ENCODE measurements at places on chromosomes 6 and 20.
A peak's percentile ranks its signal among the peaks of the same experiment; 100 is the strongest.

GRCh38 chr6:112595841-112596240, 248.7 kb downstream of the RFPL4B start:
- DNase-seq, result no peak

DNA sequence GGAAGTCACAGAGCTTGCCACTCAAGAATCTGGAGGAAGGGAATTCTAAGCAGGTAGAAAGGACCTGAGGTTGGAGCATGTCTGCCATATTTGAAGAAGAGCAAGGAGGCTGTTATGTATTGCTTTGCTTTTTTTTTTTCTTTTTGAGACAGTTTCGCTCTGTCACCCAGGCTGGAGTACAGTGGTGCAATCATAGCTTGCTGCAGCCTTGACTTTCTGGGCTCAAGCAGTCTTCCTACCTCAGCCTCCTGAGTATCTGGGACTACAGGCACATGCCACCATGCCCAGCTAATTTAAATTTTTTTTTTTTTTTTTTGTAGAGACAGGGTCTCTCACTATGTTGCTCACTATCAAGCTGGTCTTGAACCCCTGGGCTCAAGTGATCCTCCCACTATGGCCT, 40.8 kb downstream of the ORC3 start:
- DNase-seq, result no peak

- no peak for DNase-seq
These were observed 86.4 kb downstream of the ADGRG6 start for GRCh38 chr6:142387997-142388815.

DNA sequence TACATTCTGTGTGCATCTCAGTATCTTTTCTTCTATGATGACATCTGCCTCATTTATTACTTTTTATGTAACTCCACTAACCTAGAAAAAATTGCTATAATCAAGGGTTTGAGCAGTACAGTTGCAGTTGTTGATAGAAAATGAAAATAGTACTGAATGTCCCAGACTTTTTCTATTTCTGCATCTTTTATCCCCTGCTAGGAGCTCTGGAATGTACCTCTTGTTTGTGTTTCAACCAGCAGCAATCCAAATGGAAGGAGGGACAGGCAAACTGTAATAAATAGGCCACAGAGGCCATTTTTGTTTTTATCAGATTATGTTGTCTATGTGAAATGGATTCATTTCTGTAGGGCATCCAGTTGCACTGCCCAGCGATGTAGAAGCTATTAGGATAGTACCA, 536.9 kb downstream of the KIF16B start:
- DNase-seq, result no peak

DNA sequence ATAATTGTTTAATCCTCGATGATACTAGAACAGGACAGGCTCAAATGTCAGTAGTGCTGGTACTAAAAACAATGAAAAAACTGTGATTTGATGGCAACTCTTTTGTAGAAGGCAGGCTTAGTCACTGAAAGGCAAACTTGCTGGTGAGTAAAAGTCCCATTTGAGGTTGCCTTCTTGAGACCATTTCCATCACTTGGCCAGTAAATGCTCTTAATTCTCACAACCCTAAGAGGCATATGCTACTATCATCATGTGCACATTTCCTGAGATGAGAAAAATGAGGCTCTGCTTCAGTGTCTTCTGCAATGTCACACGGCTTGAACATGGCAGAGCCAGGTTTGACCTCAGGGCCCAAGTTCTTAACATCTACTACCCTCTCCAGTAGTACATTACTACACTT, 9.9 kb downstream of the AKIRIN2 start:
- DNase-seq, result no peak

DNA sequence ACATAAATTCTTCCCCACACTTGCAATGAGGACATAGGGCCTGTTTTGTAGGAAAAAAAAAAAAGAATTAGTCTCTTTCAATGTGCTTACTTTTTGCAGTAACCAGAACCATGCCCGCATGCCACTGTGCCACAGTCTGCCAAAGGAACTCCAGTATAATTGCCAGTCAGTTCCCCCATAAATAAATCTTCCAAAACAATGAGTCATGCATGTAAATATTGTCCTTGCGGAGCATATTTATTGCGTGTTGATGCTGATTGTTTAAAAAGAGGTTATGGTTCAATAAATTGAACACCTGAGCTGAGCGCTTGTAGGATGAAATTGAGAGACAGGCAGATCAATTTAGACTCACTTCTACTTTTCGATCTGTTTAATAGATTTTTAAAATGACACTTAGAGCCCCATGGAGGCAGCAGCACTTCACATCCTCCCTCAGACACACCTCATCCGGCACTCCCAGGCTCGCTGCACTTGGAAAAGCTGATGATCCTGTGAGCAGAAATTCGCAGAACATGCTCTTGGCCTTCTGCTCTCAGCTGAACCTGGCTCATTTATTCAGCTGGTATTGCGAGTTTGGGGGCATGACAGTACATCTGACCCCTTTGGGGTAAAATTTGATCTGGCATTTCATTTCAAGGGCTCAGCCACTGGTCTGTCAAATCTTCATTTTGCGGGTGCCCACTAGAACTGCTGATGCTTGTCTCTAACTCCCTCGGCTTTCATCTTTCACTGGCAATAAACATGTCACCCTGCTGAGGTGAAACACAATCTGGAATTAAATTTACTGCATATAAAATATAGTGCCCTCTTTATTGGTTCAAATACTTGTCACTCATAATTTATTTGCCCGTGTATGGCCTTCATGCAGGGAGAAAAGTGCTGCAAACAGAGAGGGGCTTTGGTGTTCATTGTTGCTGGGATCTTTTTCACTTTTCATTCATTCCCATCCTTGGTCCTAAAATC, 371.1 kb upstream of the POU3F2 start:
- DNase-seq, result no peak

- DNase-seq, result no peak
These were observed 35.3 kb upstream of the BCAS1 start for GRCh38 chr20:54105653-54106052.

GRCh38 chr6:167452338-167453081, 127.6 kb downstream of the TTLL2 start:
- no peak for DNase-seq

GRCh38 chr6:4939241-4939640, 64.6 kb downstream of the RPP40 start:
- DNase-seq, result no peak

DNA sequence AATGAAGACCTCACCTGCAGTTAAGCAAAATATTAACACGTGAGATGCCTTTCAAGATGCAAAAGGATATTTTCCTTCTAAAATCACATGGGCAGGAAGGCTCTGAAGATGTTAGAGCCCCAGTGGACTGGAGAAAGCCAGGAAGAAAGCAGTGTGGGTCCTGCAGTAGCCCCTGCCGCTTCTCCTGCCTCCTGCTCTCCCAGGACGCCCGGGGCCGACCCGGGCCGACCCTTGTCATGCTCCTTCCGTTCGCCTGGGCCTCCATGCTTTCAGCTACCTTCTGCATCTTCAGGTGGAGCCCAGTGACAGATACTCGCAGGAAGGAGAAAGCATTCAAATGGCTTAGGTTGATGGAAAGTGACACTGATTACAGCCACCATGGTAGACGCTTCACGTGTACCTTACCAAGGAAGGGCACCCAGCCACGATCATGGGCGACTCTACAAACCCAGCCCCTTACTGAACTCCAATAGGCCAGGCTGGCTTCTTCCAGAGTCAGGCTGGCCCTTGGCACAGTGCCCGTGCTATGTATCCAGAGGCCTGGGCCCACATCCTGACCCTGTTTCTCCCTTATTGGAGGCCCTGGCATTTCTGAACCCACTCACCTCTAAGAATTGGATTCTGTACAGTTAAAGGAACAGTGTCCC, 69.0 kb downstream of the TCP11 start:
- no peak for DNase-seq

DNA sequence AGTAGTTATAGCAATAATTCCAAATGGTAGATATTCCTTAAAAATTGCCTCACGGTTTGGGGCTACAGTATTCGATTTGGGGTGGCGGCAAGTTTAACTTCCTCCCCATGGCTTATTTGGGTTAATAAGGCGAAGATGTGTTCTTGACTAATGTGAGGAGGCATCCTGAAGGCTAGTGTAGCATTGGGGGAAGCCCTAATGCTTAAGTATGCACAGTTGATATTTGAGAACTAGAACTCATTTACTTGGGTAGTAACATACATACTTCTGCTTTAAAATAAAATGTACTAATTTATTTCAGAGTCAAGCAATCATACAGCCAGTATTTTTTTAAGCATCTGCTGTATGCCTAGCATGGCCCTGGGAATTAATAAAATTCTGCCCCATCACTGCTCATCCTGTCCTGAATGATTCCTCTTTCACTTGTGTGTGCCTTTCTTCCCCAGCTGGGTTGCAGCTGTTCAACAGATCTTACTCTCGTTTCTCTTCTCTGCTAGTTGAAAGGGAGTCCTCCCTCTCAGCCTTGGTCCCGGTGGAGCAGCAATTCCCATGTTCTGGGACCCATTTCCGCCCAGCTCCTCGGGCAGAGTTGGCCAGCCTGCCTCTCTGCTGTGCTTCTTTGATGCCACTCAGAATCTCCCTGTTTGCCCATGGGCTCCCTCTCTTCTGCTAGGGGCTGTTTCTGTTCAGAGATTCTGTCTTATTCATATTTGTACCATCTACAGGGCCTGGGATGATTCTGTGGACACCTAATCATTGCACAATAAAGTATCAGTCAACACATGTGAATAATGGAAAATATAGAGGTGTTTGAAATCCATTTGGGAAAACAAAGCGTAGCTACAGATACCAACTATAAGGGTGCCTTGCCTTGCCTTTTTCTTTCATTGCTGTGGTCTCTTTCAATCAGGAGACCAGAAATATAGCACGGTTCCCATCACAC, 104.8 kb downstream of the ARID1B start:
- no peak for DNase-seq

GRCh38 chr20:59787538-59787890, 145.9 kb downstream of the SYCP2 start:
- DNase-seq, result no peak

- no peak for DNase-seq
These were observed 1131.7 kb upstream of the EYS start for GRCh38 chr6:66838764-66839163.

DNA sequence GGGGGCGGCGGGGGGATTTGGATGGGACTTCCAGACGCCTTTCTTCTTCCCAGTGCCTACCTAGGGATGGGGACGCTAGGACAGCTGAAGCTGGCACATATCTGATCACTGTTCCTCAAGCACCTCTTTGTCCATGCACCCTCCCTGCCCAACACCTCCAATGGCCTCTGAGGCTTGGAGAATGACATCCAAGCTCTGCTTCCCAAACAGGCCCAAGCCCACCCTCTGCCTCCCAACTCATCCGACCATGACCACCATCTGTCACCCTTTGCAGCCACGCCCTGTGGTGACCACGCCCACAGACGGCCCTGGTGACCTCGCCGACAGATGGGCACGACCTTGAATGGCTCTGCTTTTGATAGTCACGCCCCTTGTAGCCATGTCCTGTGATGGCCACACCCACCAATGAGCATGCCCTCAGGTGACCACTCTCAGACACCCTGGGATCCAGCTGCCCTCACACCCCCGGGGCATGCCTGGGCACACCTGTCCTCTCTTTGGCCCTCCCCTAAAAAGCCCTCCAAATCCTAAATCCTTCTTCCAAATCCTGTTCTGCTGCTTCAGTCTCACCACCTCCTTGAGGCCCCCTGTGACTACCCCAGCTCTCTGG, 51.0 kb downstream of the SSR1 start:
- DNase-seq, result peak; percentile 33

GRCh38 chr6:106128981-106129781, 43.0 kb downstream of the PRDM1 start:
- no peak for DNase-seq

DNA sequence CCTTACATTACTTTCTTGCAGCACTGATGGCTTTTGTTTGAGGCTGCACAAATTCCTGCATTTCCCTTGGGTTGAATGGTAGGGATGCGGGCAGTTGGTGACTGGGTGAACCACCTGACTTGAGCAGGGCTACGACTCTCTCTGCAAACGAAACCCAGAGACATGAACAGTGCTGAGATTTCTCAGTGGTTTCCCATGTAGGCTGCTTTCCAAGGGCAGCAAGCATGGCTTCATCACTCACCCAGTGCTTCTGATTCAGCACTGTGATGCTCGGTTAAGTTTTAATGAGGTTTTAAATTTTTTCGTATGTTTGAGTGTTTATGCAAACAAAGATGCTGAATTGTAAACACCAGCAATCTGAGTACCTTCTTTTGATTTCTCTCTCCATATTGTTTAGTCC, 127.2 kb downstream of the MTHFD1L start:
- DNase-seq, result no peak

- DNase-seq, result no peak
These were observed 145.5 kb upstream of the RPS6KA2 start for GRCh38 chr6:166772518-166772917.

DNA sequence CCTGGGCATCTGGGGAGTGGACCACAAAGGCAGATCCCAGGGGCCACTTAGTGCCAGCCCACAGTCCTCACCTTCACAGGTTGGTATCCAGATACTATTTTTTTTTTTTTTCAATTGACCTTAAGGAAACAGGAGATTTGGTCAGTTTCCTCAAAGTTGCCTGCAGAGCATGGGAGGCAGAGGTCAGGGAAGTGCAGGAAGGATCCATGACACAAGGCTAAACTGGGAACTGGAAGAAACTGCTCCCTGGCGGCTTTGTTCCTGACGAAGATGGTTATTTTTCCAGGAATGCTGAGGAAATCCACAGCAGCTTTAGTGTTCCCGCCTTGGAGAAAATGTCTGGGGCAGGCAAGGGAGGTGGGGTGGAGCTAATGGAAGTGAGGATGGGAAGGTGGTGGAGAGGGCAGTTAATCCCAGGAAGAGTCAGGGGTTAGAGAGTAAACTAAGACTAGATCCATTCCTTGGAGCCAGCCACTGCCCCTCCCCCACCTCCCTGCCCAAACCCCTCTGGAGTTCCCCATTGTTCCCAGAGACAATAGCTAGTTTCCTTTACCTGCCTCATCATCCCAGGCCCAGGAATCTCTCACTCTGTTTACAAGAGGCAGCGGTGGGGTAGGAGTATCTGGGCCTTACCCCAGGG, 14.3 kb upstream of the MYMX start:
- DNase-seq, result no peak

DNA sequence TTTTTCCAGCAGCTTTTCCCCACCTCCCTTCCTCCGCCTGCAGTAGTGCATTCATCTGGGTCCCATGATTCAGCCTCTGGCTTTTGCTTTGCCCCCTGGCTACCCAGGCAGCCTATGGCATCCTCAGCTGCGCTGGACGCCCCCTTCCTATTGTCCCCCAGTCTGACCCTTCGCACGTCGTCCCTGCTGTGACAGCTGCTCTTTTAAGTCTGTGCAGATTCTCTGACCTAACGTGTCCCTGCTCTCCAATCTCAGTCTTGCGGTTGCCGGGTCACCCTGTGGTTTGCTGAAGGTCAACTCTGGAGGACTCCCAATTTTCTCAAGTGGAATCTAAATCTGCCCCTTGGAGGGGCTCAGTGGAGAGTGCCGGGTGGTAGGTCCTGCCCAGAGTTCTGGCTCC, 294.3 kb downstream of the CDC5L start:
- DNase-seq, result no peak

- no peak for DNase-seq
These were observed 38.5 kb upstream of the TXLNB start for GRCh38 chr6:139330306-139330705.

DNA sequence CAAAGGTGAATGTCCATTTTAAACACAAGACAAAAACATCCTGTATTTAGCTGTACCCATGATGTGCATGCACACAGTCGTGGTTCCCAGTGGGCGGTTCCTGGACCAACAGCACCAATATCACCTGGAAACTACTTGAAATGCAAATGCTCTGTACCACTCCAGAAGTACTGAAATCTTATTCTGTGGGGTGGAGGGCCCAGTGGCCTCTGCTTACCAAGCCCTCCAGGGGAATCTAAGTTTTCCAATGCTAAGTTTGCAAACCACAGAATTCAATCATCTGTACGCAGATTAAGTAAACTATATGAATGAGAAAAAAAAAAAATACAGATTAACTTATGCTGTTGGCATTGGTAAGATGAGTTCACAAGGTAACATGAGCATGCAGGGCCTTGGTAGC, 14.1 kb downstream of the TRMT6 start:
- DNase-seq, result no peak
